ENCODE measurements at places on chromosomes 13 and 19.

DNA sequence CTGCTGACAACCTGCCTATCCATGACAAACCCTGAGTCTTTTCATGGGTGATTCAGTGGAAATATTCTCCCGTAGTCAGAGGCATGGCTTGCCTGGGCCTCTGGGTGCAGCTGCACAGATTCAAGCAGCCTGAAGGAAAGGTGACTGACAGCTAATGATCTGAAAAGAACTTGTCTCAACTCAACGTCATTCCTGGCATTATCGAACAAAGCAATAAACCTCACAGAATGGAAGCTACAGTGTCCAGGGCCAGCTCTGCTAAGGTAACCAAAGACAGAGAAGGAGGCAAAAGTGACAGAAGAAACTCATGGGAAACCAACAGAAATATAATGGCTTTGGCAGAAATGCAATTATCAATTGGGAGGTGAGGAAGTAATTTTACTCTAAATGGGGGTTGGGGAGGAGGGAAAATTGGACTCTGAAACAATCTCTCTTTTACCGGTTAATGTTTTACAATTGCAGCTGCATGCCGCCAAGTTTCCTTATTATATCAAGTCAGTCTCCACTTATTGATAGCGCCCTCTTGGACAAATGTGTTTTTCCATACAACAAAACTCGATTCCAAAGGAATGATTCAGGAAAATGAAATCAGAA lies 12.9 kb downstream of the STARD13 start:
- no peak for DNase-seq

GRCh38 chr13:65613004-65613403 lies 1617.1 kb downstream of the PCDH9 start:
- DNase-seq: no peak

- DNase-seq: no peak
Observed at GRCh38 chr13:26508885-26509284, 48.6 kb upstream of the WASF3 start.

DNA sequence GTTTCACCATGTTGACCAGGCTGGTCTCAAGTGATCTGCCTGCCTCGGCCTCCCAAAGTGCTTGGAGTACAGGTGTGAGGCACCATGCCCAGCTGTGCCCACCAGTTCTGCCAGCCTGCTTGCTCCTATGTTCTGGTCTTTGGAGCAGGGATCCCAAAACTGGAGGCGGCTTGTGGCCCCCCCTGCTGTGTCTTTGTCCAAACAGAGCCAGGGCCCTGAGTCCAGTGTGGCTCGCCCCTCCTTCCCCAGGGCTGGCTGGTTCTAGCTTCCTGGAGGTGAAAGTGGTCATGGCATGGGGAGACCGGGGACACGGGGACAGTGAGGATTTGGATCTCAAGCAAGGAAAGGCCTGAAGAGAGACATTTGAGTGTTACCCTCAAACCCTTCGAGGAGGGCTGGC lies 11.5 kb upstream of the TINCR start:
- DNase-seq: no peak

GRCh38 chr13:79519255-79519654 lies 38.3 kb downstream of the NDFIP2 start:
- DNase-seq: no peak
